Stimulated activated CD4-positive, alpha-beta T cell treated with anti-CD3 and anti-CD28 coated beads, TNF-alpha, amount 100 ng/mL, for 24 hours (primary cell): ENCODE measurements at places on chromosomes 5 and 9.

DNA sequence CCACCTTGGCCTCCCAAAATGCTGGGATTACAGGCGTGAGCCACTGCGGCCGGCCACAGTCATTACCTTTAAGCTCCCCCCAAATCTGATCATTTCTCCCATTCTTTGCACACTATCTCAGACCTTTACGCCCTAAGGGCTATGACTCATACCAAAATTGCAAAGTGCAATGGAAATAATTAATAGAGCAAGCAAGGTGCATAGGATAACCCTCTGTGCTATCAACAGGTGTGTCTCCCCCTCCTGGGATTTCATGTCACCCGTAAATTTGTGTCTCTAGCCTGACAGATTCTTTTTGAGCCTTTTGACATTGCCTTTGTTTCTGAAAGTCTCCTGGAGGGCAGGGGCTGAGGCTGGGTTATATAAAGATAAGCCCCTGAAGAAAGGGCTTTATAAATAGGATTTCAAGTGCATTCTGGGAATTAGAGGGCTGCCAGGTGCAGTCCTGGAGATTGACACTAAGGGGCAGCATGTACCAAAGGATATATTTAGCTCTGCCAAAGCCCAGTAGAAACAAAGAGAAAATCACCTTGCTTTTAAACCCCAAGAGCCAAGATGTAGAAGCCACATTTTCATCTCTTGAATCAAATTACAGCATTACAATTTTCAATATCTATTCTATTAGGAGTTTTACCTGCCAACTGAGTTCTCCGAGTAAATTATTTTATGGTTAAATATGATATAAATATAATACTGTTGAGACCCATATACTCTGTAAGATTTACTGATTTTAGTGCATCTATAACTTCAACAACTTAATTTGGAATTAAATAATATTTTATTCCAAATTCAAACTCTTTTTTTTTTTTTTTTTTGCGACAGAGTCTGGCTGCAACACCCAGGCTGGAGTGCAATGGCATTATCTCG lies 18.2 kb downstream of the S100Z start:
- peak; percentile 37 for DNase-seq

DNA sequence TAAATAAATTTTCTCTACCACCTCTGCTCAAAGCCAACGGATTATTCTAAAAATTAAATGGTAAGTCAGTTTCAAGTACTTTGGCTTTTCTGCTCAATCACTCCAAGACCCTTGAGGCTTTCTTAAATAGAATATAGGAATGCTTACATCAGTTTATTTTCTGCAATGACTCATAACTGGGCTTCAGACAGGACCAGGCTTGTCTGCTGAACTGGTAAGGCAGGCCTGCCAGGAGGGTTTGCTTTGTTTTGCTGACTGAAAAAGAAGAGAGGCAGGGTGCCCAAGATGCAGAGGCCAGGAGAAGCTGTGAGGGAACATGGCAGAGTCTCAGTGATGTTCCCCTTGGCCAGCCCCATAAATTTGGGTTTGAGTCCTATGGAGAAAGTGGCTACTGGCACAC lies 60.3 kb upstream of the EPB41L4A start:
- DNase-seq: no peak

DNA sequence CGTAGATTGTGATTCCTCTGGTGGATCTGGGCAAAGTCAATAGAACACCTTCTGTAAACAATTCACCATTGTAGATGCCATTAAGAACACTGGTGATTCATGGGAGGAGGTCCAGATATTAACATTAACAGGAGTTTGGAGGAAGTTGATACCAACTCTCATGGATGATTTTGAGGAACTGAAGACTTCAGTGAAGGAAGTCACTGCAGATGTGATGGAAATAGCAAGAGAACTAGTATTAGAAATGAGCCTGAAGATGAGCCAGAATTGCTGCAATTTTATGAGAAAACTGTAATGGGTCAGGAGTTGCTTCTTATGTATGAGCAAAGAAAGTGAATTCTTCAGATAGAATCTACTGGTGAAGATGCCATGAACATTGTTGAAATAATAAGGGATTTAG lies 26.9 kb downstream of the TCERG1 start:
- DNase-seq: no peak

GRCh38 chr5:57172466-57173318 lies 1.2 kb upstream of the GPBP1 start:
- DNase-seq: no peak

DNA sequence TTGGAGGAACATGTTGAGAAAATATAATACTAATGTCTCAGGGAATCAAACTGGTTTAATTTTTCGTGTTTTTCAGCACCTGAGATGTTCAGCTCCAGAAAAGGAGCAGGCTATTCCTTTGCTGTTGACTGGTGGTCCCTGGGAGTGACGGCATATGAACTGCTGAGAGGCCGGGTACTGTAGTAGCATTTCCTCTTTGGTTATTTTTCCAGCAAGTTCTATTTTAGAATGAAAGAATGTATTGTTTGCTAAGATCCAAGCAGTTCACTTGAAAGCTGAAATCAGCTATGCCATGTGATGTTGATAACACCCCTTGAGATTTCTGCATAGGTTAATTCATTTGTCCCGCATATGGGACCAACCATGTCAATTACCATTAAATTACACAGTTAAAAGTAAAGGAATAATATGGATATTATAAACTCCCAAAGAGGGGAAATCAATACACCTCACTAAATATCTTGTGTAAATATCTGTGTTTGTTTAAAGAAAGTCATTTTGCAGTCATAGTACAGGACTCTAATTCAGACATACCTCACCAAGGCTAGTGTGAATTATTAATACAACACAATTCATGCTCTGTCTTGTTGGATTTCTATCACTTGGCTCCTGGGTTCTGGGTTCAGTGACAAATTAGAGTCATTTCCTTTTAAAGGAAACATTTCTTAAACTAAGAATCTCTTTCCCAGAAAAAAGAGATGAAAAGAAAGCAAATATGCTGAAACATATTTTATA lies 126.8 kb downstream of the STK32A start:
- no peak for DNase-seq

DNA sequence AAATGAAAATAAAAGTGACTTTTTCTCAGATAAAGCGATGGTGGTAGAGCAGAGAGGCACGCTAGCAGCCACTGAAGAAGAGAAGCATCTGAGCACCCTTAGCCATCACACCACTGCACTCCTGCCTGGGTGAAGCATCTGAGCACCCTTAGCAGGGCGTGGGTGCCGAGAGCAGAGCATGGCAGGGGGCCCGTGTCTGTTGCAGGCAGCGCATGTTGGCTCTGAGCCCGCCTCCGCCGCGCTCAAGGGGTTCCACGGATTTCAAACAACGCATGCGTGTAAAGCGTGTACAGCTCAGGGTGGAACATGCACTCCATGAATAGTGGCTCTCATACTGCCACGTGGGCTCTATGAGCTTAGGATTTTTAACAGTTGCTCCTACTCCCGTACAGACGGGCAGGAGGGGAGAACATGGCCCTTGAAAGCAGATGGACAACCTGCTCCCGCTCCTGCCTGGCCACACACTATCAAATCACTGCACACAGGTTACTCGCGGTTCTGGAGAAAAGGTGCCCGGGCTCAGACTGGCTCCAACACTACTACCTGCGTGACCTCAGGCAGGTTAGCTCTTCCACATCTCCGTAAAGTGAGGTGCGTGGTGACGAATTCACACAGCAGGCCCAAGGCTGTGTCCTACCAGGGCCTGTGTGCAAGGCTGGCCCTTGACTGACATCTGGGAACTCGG lies 12.1 kb downstream of the LRRC14B start:
- no peak for DNase-seq

GRCh38 chr5:155147222-155147621 lies 133.7 kb downstream of the KIF4B start:
- no peak for DNase-seq
